ENCODE measurements at places on chromosomes 7 and 10.

DNA sequence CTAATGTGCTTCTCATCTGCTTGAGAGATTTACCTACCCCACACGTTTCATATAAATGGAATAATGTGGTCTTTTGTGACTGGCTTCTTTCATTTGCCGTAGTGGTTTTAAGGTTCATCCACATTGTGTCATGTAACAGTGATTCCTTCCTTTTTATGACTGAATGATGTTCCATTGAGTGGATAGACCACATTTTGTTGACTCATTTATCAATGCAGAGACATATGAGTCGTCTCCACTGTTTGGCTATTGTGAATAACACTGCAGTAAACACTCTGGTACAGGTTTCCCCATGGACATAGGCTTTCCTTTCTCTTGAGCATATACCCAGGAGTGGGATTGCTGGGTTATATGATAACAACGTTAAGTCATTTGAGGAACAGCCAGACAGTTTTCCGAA, 2.0 kb upstream of the AOC1 start:
- no peak for DNase-seq

GRCh38 chr7:44321796-44322195, 3.6 kb downstream of the CAMK2B start:
- DNase-seq: no peak

GRCh38 chr10:29324220-29324841, 35.5 kb downstream of the LYZL1 start:
- DNase-seq: no peak

DNA sequence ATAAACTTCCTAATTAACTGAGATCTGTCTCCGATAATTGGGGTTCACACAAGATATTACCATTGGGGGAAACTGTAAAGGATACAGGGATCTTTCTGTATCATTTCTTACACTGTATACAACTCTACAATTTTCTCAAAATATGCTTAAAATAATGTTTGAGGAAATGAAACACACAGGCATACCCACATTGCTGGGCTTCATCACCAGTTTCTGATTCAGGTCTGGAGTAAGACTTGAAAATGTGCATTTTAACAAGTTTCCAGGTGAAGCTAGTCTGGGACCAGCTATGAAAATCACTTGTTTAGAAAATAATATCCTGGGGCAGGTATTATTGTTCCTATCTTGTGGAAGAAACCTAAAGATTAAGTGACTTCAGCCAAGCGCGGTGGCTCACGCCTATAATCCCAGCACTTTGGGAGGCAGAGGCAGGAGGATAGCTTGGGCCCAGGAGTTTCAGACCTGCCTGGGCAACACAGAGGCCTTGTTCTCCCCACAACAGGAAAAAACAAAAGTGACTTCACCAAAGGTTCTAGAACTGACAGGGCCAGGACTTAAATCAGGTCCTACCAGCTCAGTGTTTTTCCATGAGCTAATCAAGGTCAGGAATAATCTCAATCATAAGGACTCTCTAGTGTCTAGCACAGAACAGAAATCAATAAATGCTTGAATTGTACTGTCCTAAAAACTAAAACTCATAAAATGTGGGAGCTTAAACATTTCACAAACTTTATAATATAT, 12.6 kb downstream of the TOMM7 start:
- DNase-seq: no peak

DNA sequence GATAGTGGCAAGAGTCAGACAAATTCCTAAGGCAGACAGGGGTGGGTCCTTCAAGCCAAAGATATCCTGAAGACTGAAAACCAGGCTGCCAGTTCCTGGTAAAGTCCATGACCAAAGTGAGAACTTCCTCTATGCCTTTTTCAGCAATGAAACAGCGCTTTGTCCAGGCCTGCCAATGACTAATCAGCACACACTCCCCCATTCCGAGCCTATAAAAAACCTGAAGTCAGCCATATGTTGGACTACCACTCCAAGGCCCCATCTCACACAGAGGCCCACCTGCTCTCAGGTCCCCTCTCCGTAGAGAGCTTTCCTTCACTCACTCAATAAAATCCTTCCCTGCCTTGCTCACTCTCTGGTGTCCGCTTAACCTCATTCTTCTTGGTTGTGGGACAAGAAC, 402.2 kb downstream of the ANKRD7 start:
- DNase-seq: no peak

- peak; percentile 92 for DNase-seq
These were observed 26.4 kb downstream of the AKR1B1 start for GRCh38 chr7:134432296-134433152.

DNA sequence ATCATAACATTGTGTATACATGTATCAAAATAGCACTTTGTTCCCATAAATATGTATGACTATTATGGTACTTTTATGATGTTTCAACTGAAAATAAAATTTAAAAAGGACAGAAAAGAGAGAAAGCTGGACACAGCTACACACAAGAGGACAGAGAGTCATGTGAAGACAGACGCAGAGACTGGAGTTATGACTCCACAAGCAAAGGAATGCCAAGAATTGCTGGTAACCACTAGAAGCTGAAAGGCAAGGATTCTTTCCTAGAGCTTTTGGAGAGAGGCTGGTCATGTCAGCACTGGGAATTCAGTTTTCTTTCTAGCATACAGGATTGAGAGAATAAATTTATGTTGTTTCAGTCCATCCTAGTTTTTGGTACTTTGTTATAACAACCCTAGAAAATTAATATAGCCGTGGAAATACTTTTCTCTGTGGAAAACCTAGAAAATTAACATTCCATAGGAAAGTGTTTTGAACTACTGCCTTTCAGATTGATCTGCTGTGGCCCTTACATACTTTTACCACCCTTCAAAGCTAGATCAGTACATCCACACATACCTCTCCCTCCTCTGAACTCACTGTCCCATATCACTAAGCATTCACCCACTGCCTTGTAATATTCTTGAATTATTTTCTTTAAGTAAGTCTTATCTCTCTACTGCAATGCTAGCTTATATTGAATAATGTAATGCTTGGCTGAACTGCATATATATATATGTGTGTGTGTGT, 575.3 kb downstream of the IPMK start:
- DNase-seq: no peak

GRCh38 chr7:151552352-151553028, 32.8 kb upstream of the RHEB start:
- no peak for DNase-seq

DNA sequence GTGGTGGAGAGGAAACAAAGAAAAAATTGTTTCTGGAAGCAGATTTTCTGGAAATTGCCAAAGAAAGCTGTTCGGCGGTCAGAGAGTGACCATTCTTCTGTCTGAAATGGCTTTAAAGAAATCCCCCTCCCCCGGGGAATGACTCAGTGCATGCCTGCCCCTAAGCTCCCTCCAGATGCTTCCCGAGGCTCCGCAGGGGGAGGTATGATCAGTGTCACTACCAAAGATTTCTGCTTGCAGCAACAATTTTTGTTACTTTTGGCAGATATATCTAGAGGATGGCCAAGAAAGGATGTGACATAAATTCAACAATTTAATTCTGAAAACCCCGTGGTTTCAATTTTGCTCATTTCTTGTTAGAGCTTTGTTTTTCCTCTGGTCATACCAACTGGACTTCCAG, 163.9 kb downstream of the JCAD start:
- no peak for DNase-seq

GRCh38 chr7:7344583-7344982, 162.2 kb downstream of the C1GALT1 start:
- no peak for DNase-seq

DNA sequence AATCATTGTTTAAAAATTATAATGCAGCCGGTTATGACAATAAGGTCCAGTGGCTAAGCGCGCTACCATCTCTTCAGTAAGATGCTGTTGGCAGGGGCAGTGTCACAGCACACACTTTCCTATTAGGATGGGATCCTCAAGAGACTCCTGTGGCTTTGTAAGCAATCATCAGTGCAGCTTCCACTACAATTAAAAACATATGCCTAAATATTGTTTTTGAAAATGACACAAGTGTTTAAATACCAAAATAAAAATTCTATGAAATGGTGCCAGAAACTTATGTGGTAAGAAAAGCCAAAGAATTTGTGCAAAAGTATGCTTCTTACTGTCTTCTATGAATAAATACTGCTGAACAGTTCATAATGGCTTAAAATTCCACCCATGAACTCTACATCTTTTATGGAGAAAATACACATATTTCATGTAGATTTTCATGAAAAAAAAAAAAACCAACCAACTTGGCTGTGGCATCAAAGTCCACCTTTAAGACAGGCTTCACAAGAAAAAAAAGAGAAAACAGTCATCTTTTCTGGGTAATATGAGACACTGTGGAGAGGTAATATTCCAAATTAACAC, 132.8 kb downstream of the SEMA3C start:
- DNase-seq: no peak

DNA sequence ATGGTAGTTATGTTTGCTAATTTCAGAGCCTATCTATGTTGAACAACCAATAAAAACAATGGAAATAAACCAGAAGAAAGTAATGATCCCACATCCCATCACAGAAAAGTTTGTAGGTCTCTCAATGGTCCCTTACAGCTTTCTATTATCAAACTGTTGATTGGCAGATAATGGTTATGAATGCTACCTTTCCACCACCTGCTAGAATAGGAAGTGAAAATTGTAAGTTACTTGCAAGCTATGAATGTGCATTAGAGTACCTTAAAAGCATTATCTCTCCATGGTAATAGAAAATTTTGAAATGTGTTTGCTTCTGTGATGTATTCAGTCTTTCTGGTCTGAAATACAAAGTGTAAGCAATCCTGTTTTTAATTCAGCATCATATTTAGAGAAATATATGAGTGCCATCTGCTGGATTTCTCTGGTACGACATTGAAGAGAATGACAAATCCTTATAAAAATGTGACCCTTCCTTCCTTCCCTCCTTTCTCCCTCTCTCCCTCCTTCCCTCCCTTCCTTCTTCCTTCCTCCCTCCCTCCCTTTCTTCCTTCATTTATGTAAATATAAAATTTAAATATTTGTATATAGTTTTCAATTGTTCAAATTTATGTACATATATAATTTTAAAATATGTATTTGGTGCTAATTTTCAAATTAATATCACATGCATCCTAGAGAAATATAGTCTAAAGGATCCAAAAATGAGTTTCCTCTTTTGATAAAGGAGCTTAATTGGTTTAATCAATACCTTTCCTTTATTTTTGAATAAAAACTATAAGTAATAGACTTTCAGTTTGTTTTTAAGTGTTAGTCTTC, 41.4 kb upstream of the PNLIPRP3 start:
- DNase-seq: no peak

DNA sequence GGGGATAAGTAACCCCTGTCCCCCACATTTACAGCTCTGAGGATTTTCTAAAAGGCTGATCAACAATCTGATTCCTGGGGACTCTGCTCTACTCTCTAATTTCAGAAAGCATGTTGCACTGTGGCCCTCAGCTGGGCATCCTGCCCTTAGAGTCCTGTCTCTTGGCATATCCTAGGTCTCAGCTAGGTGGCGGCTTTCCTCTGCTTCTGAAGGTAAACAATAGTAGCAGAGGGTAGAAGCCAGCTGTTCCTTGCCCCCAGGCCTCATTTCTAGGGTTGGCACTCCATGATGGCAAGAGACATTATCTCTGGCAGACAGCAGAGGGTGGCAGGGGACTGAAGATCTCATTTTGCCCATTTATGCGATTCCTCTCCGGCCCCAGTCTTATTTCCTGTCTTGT, 77.0 kb downstream of the ADCYAP1R1 start:
- peak; percentile 26 for DNase-seq

- DNase-seq: no peak
These were observed 379.7 kb upstream of the ZMIZ1 start for GRCh38 chr10:78688901-78689583.

GRCh38 chr7:68925241-68925640, 673.0 kb upstream of the AUTS2 start:
- DNase-seq: no peak

DNA sequence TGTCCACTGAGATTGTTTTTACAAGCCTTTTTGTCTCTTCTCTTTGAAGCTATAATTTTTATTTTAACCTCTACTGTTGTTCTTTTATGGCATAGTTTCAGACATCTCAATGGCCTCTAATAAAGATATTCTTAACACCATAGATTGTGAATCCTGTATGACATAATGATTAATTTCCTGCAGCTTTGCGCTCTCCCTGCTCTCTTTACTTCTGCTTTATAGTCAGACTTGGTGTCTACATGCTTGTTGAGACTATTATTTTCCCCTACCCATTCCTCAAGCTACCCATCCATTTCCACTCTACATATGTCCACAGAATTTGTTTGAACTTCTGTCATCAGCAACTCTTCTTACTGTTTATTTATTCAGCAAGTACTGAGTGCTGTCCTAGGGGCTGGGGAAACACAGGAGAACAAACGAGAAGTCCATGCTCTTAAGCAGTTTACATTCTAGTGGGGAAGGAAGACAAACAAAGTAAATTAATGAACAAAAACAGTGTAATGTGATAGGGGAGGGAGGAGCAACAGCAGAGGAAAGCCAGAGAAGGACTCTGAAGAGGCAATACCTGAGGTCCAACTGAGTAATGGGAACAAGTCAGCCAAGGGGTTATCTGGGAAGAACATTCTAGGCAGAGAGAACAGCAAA, 110.1 kb downstream of the CDK14 start:
- no peak for DNase-seq

GRCh38 chr10:131731780-131732630, 168.8 kb upstream of the PPP2R2D start:
- peak; percentile 46 for DNase-seq

DNA sequence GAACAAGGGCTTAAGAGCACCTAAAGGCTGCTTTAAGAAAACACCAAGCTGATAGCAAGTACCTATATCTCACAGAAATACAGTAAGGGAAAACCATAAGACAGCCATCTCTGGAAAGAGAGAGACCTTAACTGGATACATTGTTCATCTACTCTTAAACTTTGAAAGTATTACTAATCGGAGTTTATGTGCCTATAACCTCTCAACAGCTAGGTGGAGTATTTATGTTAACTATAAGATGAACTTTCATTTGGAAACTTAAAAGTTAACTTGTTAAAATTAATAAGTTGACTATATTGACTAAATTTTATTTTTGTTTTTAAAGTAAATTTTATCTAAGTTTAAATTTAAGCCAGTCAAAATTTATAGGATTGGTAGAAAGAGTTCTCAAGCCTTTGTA, 90.6 kb downstream of the USP6NL start:
- DNase-seq: no peak

GRCh38 chr10:132410779-132411532, 14.0 kb downstream of the PWWP2B start:
- DNase-seq: no peak

DNA sequence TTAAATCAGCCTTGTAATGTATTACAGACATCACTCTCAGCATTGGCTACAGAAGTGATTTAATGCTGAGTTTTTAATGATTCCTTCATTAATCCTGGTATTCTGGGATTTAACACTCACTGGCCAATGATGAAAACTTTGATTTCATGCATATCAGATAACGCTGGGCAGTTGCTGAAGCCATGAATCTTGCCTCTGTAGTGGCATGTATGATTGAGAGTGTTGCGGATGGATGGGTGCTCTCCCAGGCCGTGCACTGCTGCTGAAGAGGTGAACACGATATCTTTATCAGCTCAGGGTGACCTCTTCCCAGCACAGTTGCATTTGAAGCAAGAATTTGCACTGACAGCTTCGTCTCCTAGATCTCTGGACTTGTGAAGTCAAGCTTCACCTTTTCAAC, 168.7 kb downstream of the LRRC4 start:
- DNase-seq: no peak

DNA sequence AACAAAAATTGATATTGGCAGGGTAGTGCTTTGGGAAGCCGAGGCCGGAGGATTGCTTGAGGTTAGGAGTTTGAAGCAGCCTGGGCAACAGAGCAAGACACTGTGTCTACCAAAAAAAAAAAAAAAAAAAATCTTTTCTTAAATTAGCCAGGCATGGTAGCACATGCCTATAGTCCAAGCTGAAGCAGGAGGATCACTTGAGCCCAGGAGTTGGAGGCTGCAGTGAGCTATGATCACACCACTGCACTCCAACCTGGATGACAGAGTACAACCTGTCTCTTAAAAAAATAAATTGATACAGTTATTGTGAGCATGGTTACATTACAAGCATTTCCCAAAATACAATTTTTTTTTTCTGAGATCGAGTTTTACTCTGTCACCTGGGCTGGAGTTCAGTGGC, 59.4 kb upstream of the SVIL start:
- DNase-seq: no peak
